ENCODE measurements at places on chromosomes 12 and 14.

GRCh38 chr14:59339524-59340330 is 125.5 kb downstream of the GPR135 start:
- no peak for DNase-seq

GRCh38 chr14:71204231-71204630 is 297.0 kb downstream of the PCNX1 start:
- no peak for DNase-seq

DNA sequence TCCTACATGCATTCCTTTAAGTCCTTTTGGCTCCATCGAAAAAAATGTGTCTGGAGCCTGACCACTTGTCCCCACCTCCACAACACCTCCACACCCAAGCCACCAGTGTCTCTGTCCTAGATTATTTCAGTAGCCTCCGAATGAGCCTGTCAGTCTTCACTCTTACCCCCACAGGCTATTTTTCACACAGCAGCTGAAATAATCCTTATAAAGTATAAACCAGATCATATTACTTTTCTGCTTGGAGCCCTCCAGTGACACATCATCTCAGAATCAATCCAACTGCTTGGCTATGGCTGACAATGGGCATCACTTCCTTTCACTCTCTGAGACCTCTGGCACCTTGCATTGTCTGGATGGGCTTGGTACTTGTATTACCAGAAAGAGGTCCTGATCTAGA is 44.9 kb downstream of the BBS10 start:
- no peak for DNase-seq

DNA sequence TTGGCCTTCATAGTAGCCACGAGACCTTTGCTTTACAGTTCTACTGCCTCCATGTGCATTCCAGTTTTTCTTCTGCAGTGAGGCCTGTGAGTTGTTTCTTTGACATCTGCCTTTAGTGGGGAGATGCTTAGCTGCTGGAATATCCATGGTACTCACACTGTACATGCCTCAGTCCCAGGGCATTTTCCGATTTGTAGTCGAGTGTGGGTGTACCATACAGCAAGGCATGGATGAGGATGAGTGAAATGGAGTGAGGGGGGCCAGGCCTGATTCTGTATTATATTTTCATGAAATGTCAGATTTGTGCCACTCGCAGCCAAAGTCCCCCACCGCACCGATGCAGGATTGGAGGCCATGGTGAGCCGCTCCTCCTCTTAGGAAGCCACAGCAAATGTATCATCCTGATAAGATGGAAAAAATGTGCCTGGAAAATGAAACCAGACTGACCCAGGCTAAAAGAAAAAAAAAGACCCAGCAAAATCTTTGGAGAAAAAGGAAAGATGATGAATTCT is 173.0 kb downstream of the ADGRD1 start:
- no peak for DNase-seq

DNA sequence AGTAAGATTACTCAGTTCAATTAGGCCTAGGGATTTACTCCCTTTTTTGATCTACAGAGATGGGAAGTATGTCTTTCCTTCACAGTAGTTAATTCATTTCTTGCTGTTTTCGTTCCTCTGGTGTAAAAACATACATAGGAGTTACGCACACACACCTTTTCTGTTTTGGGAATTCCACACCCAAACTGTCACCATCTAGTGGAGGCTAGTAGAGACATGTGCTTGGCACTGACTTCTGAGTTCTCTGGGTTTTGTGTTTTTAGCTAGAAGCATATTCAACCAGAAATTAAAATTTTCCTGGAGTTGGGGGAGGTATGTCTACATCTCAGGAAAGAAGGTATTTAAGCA is 1.4 kb downstream of the SUSD6 start:
- no peak for DNase-seq

DNA sequence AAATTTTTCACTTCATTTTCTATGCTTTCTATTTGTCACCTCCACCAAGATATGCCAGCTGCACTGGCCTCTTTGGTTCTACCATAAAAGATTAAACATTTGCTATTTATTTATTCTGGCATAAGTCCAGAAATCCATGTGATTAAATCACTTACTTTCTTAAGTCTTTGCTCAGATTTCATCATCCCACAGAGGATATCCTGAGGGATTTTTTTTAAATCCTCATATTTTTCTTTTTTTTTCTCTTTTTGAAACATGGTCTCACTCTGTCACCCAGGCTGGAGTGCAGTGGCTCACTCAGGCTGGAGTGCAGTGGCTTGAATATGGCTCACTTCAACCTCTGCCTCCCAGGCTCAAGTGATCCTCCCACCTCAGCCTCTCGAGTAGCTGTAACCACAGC is 645.4 kb upstream of the ATXN7L3B start:
- no peak for DNase-seq

DNA sequence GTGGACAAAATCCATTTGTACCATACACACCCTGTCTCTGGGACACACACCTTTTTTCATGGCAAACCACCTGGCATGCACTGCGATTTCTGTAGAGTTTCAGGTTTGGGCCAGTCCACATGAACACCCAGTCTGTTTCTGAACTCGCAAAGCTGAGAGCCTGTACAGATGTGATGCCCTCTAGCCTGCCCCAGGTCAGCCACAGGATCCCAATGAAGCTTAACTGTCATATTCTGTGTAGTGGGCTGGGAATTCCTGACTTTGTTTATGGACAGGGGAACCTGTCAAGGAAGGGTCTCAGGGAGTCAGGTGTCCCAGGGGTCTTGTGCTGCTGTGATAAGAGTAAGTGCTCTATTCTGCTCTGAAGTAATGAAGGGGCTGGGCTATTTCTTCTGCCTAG is 39.8 kb downstream of the CPM start:
- DNase-seq, result no peak

Data from hematopoietic multipotent progenitor cell treated with erythropoietin and hydrocortisone succinate and interleukin-3 and kit ligand, for 4 days (in vitro differentiated cells).